ENCODE measurements at places on chromosomes 7 and 10.

DNA sequence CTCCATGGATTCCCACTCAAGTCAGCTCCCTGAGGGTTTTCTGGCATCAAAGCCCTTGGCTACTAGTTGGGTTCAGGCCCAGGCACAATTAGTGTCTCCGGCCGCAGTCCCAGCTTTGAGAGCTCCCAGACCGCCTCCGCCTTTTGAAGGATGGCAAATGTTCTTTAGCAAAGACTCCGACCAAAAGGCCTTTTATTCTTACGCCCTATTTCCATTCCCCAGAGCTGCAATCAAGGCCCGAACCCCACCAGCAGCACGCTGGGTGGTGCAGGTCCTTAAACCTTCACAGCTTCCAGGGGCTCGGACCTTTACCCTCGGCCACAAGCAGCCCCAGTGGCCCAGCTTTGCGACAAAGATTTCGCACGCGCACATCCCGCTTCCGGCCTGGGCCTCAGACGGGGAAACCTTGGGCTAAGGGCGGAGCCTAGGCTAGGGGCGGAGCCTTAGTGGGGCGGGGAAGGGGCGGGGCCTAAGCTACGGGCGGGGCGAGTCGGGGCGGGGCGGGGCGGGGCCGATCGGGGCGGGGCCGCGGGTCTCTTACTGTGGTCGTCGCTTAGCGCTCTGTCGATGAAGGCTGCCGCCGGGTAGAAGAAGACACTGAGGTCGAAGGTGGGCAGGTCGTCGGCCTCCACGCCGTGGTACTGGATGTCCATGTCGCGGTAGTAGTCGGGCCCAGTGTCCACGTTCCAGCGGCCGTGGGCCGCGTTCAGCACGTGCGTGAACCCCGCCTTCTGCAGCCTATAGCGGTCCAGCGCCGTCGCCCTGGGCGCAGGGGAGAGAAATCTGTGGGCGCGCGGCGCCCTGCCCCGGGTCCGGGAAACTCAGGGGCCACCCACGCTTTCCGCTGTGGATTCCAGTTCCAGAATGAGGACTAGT is 68.0 kb upstream of the SAMD8 start:
- DNase-seq, result no peak

GRCh38 chr7:20395104-20395503 is 64.4 kb downstream of the ITGB8 start:
- DNase-seq, result no peak

- no peak for DNase-seq
Measured at GRCh38 chr7:89887489-89887888, 266.8 kb upstream of the STEAP1 start.

GRCh38 chr7:108528183-108528712 is 2.3 kb upstream of the PNPLA8 start:
- no peak for DNase-seq

DNA sequence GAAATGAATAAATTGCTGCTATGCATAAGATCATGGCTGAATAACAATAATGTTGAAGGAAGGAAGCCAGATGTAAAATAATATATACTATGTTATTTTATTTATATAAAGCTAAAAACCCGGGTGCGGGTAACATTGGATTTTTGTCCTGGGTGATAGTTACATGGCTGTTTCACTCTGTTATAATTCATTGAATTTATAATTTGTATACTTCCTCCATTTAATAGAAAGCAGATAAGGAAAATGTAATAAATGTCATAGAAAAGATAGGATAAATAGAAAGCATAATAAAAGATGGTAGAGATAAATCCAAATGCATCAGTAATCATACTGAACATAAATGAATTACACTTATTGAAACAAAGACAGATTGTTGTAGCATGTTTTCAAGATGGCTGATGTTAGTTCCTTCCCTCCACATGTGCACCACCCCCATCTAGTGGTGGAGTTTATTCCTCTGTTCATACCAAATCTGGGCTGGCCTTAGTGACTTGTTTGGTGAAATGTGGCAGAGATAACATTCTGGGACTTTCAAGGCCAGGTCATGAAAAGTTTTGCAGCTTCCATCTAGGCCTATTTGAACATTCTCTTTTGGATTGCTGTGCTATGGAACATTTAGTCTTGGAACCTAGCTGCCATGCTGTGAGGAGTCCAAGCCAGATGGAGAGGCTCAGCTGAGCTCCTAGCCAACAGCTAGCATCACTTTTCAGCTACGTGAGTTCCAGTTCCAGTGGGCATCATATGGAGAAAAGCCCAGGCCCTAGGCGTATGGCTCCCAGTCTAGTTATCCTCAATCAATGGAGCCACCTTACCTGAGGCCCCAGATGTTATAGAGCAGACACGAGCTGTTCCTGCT is 46.9 kb downstream of the AHCYL2 start:
- DNase-seq, result peak; percentile 47

- DNase-seq, result no peak
Measured at GRCh38 chr10:123746520-123746919, 80.4 kb downstream of the GPR26 start.

- no peak for DNase-seq
Measured at GRCh38 chr10:76091926-76092325, 660.5 kb downstream of the LRMDA start.

DNA sequence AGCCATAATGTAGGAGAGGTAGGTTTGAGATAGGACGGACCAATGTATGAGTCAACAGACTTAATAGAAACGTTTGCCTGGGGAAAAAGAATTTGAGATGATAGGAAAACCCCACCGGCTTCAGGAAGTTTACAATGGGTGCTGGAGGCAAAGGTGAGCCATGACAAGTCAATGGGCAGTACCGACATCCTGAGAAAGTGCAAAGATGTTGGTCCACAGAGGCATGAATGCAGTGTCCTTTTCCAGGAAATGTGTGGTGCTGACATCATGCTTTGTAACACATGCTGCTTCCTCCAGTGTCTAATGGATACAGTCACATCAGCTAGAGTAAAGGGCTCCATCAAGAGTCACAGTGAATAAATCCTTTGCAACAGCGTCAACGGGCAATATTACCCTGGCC is 533.6 kb downstream of the INHBA start:
- DNase-seq, result no peak

- no peak for DNase-seq
Measured at GRCh38 chr10:128031216-128031615, 95.0 kb downstream of the MKI67 start.

DNA sequence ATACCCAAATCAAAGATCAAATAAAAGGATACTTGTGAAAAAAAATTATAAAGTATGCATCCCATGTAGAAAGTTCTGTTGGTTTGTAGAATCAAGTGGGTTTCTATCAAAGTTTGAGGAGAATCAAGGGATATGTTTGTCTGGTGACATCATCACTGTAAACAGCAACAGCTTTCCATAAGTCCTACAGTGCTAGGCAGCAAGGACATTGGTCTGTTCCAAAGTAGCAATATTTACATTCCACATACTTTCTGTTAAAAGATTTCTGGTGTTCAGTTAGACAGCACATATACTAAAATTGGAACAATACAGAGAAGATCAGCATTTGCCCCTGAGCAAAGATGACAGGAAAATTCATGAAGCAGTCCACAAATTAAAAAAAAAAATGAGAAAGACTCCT is 683.9 kb downstream of the XPNPEP1 start:
- no peak for DNase-seq

DNA sequence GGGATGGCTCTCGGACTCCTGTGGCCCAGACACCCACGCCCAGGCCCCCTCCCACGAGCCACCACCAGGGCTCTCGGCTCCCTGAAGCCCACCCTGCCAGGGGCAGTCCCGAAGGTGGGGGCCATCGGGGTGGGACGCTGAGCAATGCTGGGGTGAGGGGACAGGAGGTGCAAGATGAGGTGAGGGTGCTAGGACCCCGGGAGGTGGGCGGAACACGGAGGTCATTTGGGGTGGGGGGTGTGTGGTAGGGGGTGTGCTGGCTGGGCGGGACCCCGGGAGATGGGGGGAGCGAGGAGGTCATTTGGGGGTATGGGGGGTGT is 17.0 kb upstream of the LFNG start:
- no peak for DNase-seq

GRCh38 chr7:111883241-111883640 is 320.9 kb upstream of the IMMP2L start:
- no peak for DNase-seq

- peak; percentile 36 for DNase-seq
Measured at GRCh38 chr7:79272066-79272669, 181.3 kb downstream of the MAGI2 start.

- no peak for DNase-seq
Measured at GRCh38 chr7:158025686-158026600, 561.7 kb downstream of the PTPRN2 start.

- DNase-seq, result peak; percentile 18
Measured at GRCh38 chr7:99531354-99531765, 20.6 kb downstream of the FAM200A start.

- DNase-seq, result no peak
Measured at GRCh38 chr10:17907641-17908040, 44.1 kb upstream of the SLC39A12 start.

GRCh38 chr7:131652934-131653333 is 96.5 kb upstream of the PODXL start:
- DNase-seq, result no peak

DNA sequence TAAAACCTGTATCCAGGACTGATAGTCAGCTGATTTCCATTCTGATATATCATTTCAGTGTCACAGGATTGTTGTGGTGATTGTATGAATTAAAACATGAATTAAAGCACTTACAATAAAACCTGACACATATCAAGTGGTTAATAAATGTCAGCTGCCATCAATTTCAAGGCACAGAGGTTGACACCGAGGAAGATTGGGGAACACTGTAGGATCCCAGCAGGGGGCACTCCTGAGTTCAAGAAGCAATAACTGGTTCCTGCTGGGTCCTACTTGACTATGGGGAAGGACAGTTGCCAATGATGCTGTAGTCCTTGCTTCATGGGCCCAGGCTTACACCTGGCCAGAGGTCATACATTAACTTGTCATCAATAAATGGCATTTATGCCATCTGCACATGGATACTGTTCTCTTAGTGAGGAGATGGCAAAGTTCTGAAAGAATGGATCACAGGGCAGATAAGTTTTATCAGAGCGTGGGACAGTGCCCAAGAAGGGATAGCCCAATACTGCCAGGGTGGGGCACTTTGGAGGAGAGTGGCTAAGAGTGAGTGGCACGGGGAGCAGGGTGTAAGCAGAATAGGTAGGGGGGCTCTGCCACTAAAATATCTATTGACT is 24.1 kb downstream of the FZD1 start:
- no peak for DNase-seq

- no peak for DNase-seq
Measured at GRCh38 chr10:4051011-4051640, 266.1 kb upstream of the KLF6 start.

DNA sequence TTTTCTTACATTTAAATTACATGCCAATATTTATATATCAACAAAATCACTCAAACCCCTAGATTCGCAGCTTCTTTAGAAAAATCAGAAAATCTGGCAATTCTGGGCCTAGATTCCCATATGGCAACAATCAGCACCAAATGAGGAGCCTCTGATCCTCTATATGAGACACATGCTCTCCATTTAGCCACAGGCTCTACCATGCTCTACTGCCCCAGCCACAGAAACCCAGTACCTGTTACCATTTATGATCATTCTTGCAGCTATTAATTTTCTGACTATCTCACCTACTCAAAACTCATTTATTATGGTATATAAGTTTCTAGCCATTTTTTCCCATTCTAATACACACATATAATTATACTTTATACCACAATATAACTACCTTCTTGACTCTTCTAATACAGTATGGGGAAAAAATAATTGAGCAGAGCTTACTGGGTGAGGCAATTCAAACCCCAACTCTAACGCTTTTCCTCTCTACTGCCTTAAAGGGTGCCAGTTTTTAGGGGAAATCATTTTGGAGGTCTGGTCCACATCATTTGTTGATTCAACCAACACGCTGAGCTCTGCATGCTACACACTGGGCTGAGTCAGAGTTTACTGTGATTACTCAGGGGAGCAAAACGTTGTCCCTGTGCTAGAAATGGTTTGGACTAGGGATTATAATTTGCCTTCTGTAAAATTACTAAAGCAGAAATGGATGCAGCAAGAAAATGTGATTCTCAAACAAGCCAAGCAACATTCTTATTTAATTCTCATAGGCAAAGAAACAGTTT is 11.6 kb downstream of the PDLIM1 start:
- DNase-seq, result peak; percentile 75

GRCh38 chr7:874031-874749 is 2.2 kb upstream of the GET4 start:
- DNase-seq, result no peak

DNA sequence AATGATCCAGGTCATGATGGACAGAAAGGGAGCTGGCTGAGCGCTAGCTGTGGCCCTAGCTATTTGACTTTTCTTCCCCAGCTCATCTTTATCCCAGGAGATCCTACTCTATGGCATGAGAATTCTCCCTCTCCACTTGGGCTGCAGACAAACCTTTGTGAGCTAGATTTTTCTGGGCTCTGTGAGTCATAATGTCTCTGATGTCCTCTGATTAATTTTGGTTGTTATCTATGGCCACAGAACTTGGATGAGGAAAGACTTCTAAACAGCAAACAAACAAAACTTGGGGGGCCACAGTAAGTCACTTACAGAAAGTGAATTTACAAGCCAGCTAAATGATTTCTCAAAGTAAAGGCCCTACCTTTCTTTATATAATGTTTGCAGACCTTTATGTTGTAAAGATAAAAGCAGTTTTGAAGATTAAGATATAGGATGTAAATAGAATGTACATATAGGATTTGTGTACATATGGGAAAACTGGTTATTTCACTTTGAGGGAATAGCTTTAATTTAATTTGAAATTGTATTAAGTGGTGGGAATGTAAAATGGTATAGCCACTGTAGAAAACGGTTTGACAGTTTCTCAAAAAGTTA is 10.4 kb downstream of the ABLIM1 start:
- peak; percentile 51 for DNase-seq

GRCh38 chr7:18437101-18437500 is 58.4 kb upstream of the HDAC9 start:
- no peak for DNase-seq

DNA sequence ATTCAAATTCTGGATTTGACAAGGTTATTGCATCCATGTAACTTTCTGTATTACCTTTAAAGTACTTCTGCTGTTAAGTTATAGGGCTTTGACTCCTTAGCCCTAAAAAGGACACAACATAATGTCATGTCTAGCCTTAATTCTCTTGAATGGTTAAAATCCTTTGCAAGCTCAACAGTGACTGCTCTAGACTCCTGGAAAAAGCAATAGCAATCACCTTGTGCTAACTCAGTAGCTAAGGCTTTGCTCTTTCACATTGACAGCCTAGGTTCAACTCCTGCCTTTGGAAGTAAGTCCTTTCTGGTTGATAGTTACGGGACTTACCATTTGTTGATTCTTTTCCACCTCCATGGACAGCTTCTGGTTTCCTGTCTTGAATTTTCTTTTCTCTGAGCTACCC is 16.1 kb upstream of the CREB3L2 start:
- DNase-seq, result no peak

- DNase-seq, result no peak
Measured at GRCh38 chr7:1024331-1024841, 20.0 kb upstream of the GPR146 start.

GRCh38 chr7:39734633-39735004 is 111.2 kb downstream of the RALA start:
- no peak for DNase-seq

GRCh38 chr10:91708174-91708861 is 75.4 kb upstream of the PPP1R3C start:
- no peak for DNase-seq

- peak; percentile 57 for DNase-seq
Measured at GRCh38 chr10:72637398-72637857, 11.5 kb upstream of the MICU1 start.

Data from HFFc6 (cell line).